ENCODE measurements at places on chromosomes 4 and X. TPM values are rescaled to one million over a fixed set of nuclear protein-coding genes. Genes with fewer than 3 reads are reported as not detected.
A peak's percentile ranks its signal among the peaks of the same experiment; 100 is the strongest.

Gene NKX3-2
- total RNA-seq = not detected

Gene TMEM154
- 86.5 TPM for total RNA-seq

Gene TMEM31
- total RNA-seq = not detected

Gene TMPRSS11A
- total RNA-seq = not detected

Gene PAGE2
- not detected for total RNA-seq

Gene BDH2
- total RNA-seq = 41.4 TPM

- DNase-seq = no peak
Measured at GRCh38 chr4:930827-931193, 1.3 kb downstream of the GAK start.

DNA sequence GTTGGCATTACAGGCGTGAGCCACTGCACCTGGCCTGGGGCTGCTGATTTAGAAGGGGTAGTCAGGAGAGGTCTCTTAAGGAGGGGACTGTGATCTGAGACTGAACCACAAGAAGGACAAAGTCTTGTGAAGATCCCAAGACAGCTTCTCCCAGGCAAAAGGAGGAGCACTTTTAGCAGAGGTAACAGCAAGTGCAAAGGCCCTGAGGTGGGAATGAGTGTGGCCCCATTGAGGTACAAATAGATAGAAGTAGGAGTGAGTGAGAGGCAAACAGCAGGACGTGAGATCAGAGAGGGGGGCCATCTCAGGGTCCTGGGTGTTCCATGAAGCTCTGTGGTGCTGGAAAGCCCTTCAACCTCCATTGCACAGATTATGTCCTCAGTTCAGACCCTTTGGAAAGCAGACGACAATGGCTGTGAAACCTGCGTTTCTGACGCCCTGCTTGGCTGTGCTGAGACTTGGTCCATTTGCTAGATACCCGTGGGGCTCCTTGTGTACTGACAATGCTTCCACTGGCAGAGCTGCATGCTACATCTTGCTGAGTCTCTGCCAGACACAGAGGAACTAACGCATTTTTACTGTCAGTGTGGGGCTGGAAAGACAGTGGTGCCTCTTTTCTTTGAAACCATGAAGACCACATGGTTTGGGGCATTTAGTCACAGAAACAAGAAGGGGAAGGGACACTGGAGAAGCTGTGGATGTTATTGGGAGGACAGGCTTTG lies 1.3 kb upstream of the CCKAR start:
- DNase-seq = no peak

- DNase-seq = peak; percentile 45
Measured at GRCh38 chr4:33149658-33150524, 2429.7 kb downstream of the PCDH7 start.

DNA sequence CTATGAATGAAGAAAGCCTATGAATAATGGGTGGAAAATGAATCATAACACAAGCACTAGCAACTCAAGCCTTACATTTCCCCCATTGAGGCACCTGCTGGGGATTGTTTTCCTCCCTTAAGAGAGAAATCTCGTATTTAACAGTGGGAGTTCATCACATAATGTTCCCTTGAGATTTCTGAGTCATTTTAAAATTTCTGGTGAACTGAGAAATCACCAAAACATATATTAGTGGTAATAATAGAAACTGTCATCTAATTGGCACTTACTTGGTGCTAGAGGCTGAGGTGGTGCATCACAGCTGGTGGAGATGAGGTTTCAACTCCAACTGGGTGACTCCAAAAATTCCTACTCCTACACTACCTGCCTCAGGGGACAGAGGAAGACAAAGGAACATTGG lies 561.3 kb upstream of the LCORL start:
- no peak for DNase-seq

DNA sequence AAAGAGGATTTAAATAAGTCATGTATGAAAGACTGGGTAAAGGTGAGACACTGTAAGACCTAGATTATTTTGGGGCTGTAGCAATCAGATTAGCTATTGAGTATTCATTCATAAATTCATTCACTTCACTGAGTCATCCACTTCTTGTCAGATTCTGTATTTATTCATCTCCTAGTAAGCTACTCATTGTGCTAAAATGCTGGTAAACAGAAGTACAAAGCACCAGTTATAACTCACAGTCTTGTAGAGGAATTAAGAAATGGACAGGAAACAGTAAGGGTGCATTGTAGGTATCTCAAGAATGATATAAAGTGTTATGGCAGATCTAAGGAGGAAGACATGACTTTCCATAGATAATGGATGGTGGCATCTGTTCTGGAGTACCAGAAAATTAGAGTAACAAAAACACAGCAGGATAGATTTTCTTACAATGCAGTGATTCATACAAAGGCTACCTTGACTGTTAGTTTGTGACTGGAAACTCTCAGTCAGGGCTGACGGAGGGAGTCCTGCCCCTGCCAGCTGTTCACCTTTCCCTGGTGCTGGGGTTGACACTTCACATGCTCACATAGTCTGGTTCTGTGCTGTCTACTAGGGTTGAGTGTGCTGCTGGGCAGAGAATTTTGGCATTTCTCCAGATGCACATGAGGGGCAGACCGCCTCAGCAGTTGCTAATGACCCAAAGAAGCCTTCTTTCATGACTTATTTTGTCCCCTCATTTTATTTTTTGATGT lies 26.5 kb upstream of the HAND2 start:
- no peak for DNase-seq

DNA sequence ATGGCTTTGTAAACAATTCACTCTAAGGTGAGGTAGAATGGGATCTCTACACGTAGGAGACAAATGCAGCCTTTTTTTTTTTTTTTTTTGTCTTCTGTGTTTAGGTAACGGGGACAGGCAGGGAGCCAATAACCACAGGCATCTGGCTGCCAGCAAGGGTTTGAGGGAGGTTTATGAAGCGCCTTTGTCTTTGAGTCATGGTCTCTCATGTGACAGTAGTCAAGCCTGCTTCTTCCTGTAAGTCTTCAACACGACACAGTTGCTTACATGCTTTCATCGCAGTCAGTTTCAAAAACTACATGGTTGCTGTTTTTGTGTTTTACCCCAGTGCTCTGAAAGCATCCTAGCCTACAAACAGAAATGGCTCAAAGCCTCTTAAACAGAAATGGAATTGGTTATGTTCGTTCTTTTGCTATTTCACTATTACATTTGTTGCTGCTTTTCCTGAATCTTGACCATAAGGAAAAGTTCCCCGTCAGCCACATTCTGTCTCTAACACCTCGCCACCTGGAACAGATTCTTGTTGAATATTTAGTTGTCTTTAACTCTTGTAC lies 127.8 kb upstream of the METTL14 start:
- DNase-seq = no peak

- no peak for DNase-seq
Measured at GRCh38 chr4:13694256-13694655, 66.7 kb upstream of the BOD1L1 start.

- DNase-seq = no peak
Measured at GRCh38 chrX:49110417-49110816, 13.1 kb downstream of the GPKOW start.

- no peak for DNase-seq
Measured at GRCh38 chrX:23317799-23318724, 16.6 kb upstream of the PTCHD1 start.

DNA sequence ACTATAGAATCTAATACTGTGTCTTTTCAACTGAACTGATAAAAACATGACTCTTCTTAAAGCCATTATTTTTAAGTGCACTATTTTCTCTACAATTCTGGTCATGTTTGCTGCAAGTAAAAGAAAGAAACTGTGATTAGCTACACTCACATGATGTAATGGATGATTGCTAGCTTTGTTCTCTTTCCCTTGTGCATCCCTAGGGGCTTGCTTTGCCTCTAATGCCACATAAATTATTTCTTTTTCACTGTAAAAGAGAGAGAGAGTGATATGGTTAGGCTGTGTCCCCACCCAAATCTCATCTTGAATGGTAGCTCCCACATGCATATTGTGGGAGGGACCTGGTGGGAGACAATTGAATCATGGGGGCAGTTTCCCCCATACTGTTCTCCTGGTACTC lies 630.2 kb upstream of the NR3C2 start:
- no peak for DNase-seq

GRCh38 chr4:82284475-82284857 lies 89.3 kb downstream of the HNRNPD start:
- DNase-seq = no peak

- no peak for DNase-seq
Measured at GRCh38 chr4:115274545-115274944, 161.1 kb upstream of the NDST4 start.

DNA sequence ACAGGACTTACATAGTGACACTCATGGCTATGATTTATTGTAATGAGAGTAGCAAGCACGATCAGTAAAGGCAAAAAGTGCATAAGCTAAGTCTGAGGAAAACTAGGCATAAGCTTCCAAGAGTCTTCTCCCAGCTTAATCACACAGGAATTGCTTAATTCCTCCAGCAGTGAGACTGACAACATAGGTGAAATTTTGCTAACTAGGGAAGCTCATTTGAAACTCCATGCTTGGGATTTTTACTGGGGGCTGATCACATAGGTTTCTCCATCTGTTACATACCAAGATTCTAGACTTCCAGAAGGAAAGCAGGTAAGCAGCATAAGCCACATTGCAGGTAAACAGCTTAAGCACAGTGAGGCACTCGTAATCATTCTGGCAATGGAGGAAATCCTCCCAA lies 71.8 kb upstream of the FHDC1 start:
- DNase-seq = no peak

- no peak for DNase-seq
Measured at GRCh38 chr4:81914623-81915022, 442.9 kb upstream of the RASGEF1B start.

GRCh38 chr4:2256156-2256731 lies 5.7 kb downstream of the MXD4 start:
- peak; percentile 51 for DNase-seq
